NCI-H524 (cell line): ENCODE measurements at places on chromosomes 6 and 20.

GRCh38 chr20:23142162-23143050 is 56.3 kb upstream of the CD93 start:
- no peak for DNase-seq

DNA sequence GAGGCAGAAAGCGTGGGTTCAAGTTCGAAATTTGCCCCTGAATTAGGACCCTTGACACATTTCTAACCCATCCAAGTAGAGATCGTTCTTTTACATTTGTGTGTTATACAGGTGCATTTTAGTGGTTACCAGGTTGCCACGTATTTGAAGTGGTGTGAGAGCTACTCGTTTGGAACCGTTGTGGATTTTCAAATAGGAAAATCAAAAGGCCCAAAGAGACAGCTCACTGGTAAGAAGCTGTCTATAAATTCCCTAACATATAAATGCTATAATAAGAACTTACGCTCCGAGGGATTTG is 1.6 kb upstream of the REV3L start:
- DNase-seq = no peak

- DNase-seq = no peak
These were observed 157.7 kb downstream of the VEGFA start for GRCh38 chr6:43927532-43928210.

- DNase-seq = no peak
These were observed 5.3 kb upstream of the HSPA1B start for GRCh38 chr6:31822036-31822821.

- DNase-seq = no peak
These were observed 112.9 kb upstream of the HSF2 start for GRCh38 chr6:122286512-122286911.

GRCh38 chr20:15818651-15819071 is 754.6 kb downstream of the KIF16B start:
- no peak for DNase-seq

GRCh38 chr6:31113861-31114540 is 599 bp upstream of the PSORS1C1 start:
- DNase-seq = no peak

- DNase-seq = no peak
These were observed 11.4 kb upstream of the RHAG start for GRCh38 chr6:49648036-49648435.

- DNase-seq = no peak
These were observed 13.2 kb upstream of the RSPH3 start for GRCh38 chr6:159013229-159013628.

GRCh38 chr6:62466607-62467006 is 180.6 kb upstream of the KHDRBS2 start:
- DNase-seq = no peak

- DNase-seq = no peak
These were observed 59.3 kb upstream of the ZNF217 start for GRCh38 chr20:53652859-53653517.

- DNase-seq = no peak
These were observed 697.5 kb downstream of the PRKN start for GRCh38 chr6:162029873-162030576.

DNA sequence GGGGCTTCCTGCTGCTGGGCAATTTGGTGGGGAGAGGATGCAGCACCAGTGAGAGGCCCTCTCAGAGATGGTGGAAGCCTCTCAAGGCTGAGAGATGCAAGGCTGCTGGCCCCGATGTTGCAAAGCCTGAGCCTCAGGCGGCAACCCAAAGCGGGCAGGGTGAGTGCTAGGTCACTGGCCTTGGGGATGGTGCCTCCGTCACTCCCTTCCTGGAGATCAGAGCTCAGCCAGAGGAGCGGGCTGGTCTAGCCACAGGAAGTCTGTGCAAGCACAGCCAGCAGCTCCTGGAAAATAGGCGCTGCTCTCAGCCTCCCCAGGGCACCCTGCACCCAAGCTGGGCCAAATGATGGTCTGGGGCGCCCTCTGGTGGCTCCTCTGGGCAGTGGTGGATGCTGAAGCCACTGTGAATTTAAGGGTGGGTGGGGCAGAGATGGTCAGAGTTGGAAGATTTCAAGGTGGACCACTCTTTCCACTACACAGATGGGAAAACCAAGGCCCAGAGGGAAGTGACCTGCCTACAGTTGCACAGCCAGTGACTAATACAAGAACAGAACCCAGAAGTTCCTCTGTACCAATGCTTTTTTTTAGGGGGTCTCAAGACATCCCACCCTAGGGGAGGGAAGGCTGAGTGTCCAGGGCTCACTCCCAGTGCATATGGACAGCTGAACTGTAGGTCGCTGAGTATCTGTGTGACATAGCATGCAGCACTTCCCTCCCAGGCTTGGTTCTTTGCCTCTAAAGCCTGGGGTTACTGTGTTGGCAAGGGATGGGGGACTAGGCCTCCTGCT is 20.8 kb downstream of the C20orf203 start:
- peak; percentile 90 for DNase-seq

DNA sequence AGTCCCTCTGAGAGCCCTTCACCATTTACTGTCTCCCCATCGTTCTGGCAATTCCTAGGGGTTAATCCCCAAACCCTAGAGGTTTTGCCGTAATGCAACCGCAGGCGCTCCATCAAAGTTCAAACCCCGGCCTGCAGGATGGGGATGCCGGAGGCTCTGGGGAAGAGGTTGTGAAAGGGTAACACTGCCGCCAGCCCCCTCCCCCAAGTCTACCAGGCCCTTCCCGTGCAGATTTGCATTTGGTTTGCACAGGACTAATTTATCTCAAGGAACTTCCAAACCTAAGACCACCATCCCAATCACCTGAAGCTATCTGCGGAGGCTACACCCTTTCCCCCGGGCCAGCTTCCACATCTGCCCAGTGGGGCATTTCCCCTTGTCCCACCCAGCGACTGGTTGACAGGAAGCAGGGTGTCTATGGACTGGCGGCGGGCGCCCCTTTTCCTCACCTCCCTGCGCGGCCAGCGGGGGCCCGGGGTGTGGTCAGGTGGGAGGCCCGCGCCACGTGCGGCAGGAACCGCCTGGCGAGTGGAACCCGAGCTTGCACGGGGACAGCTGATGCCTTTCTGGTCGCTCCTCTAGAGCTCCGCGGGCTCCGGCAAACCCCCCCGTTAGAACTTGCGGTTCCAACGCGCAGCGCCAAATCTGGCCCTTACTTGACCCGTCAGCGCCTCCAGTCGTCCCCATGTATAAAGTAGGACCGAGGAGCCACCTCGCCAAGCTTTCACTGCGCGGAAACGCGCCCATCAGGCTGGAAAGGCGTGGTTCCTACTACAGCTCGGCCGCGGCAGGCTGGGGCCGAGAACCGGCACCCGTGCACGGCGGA is 9.4 kb upstream of the SLC4A11 start:
- peak; percentile 16 for DNase-seq

DNA sequence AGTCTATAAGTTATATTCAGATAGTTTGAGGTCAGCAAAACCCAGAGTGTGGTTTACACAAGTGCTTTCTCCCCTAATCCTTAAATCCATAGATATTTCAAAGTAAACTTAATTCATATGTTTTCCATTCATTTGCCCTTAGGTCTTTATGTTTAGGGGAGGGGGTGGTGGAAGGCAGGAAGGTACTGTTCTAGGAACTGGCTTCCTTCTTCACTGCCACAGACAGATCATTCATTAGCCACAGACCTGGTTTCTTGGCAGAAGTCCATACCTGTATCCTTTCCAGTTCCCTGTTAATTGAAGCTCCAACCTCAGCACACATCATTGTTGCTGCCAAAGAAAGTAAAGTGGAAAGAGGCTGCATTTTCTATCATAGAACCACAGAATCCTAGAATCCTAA is 123.0 kb downstream of the AIG1 start:
- DNase-seq = no peak

DNA sequence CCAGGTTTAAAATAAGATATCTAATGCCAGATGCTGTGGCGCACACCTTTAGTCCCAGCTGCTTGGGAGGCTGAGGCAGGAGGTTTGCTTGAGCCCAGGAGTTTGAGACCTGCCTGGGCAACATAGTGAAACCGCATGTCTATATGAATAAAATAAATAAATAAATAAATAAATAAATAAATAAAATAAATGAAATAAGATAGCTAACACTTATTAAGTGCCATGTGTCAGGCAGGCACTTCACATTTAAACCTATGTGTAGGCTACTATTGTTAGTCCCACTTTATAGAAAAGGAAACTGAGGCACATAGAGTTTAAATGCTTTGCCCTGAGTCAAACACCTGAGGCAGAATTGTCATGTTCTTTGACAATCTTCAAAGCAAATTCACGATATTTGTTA is 32.9 kb upstream of the RREB1 start:
- no peak for DNase-seq

DNA sequence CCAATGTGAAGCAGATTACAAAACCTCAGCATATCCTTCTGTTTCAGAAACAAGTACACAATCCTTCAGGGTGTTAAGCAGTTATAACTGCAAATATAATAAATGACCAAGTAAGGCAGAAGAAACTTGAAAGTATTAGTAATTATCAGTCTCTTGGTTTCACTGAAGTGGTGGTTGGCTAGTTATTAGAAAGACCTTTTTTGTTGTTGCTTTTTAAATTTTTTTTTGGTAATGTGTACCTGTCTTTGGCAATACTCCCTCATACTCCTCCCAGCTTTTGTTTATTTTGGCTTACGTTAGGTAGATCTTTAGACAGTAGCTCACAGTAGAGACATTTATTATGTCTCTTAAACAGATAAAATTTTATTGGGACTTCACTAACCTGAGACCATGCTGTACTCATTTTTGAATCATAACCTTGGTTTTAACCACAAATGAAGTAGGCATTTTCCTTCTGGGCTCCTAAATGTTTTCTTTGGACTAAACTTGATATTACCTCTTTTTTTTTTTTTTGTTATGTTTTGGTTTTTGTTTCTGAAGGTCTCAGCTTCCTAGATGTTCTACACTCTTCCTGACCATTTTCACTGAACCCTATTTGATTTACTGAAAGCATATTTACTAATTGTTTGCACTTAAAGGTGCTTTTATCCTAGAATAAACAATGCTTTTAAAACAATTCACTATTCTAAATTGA is 6.4 kb downstream of the CD2AP start:
- no peak for DNase-seq

- no peak for DNase-seq
These were observed 23.2 kb downstream of the L3MBTL3 start for GRCh38 chr6:130041594-130041993.

GRCh38 chr6:21780679-21781078 is 187.1 kb downstream of the SOX4 start:
- no peak for DNase-seq

DNA sequence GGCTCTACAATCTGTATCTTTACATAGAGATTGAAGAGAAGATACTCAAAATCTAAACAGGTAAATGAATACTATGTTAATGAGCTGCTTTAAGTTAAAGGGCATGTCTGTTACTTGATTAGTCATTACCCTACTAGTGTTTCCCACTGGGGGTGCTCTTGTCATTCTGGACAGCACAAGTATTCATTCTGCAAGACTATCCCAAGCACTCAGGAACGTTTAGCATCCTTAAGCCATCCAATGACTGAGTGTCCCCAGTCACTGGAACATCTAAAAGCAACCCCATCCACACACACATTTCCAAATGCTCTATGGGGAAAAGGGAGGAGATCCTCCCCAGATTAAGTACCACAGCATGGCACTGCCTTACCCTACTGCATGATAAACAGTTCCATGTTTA is 25.7 kb downstream of the EZR start:
- DNase-seq = peak; percentile 85

DNA sequence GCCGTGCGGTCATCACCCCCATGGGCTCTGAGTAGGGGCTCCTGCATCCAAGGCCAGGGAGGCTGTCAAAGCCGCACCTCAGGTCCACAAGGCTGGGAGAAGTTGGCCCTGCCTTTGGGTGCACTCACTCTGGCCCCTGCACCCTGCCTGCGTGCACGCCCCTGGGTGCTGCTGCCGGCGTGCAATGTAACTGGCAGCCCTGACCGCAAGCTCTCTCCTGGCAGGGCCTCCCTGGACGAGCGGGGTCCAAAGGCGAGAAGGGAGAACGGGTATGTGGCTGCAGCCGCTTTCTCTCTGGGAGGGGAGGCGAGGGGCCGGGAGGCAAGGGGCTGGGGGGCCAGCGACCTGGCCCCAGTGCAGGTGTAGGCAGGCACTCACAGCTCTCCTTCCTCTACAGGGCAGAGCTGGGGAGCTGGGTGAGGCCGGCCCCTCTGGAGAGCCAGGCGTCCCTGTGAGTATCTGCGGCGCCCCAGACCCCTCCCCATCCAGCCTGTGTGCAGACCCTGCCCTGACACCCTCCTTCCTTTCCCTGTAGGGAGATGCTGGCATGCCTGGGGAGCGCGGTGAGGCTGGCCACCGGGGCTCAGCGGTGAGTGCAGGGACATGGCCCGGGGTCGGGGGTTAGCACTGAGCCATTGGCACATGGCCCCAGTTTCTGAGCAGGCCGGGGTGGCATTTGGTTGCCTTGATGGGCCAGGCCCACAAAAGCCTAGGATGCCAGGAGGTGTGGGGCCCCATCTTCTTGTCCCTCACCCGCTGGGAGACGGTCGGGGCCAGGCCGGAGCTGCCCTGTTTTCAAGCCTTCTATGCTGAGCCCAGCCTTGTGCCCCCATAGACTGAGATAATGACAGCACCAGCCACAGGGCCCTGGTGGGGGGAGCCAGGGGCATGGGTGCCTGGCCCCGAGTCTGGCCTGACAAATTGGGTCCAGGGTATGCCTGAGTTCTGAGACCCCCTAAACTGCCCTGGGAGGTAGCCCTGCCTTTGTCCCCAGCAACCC is 12.7 kb downstream of the COL9A3 start:
- DNase-seq = no peak

- no peak for DNase-seq
These were observed 29.5 kb downstream of the ALDH8A1 start for GRCh38 chr6:134920422-134920821.
